ENCODE measurements at places on chromosomes 5 and 9. TPM values are rescaled to one million over a fixed set of nuclear protein-coding genes. Genes with fewer than 3 reads are reported as not detected.

LECT2 gene
- total RNA-seq: not detected

LCN12 gene
- total RNA-seq: not detected

TENT4A gene
- total RNA-seq: 26.8 TPM

KCNN2 gene
- 22.3 TPM for total RNA-seq

IL9 gene
- not detected for total RNA-seq

STKLD1 gene
- total RNA-seq: 0.32 TPM

DRD1 gene
- 4.2 TPM for total RNA-seq

CCDC187 gene
- 0.58 TPM for total RNA-seq

SLF1 gene
- 27.3 TPM for total RNA-seq

UTP15 gene
- 24.7 TPM for total RNA-seq

LCN15 gene
- total RNA-seq: not detected

IFNA21 gene
- not detected for total RNA-seq

SH3TC2 gene
- 15.1 TPM for total RNA-seq

FGD3 gene
- 7.4 TPM for total RNA-seq

AQP7 gene
- 1.9 TPM for total RNA-seq

PDZD2 gene
- total RNA-seq: 8.1 TPM

F2RL2 gene
- total RNA-seq: 2.1 TPM

ALG2 gene
- total RNA-seq: 36.5 TPM

ZNF474 gene
- total RNA-seq: 0.21 TPM

NCBP1 gene
- total RNA-seq: 47.2 TPM

PRKAA1 gene
- total RNA-seq: 151 TPM

PLAC8L1 gene
- total RNA-seq: not detected

HRH2 gene
- 1.4 TPM for total RNA-seq

SLC45A2 gene
- total RNA-seq: not detected

SLC6A3 gene
- total RNA-seq: not detected

OR1Q1 gene
- total RNA-seq: not detected

SPATA6L gene
- 5.4 TPM for total RNA-seq

EHMT1 gene
- total RNA-seq: 48.6 TPM

TMEM252 gene
- total RNA-seq: not detected

TUSC1 gene
- 9.0 TPM for total RNA-seq

LHFPL2 gene
- total RNA-seq: 146 TPM

ZBED3 gene
- 4.7 TPM for total RNA-seq

GLT6D1 gene
- not detected for total RNA-seq

SEMA6A gene
- total RNA-seq: 54.0 TPM

IRF1 gene
- 16.4 TPM for total RNA-seq

PRELID1 gene
- 40.8 TPM for total RNA-seq

HRCT1 gene
- total RNA-seq: 0.42 TPM

TAF11L10 gene
- total RNA-seq: not detected

PCYOX1L gene
- total RNA-seq: 8.1 TPM

BTF3 gene
- total RNA-seq: 324 TPM

NDST1 gene
- 27.1 TPM for total RNA-seq

IRX1 gene
- total RNA-seq: 0.85 TPM

SLC25A2 gene
- total RNA-seq: 0.69 TPM

GGTA1 gene
- total RNA-seq: 10.2 TPM

GMCL2 gene
- total RNA-seq: 0.16 TPM

COX7C gene
- 339 TPM for total RNA-seq

MSMP gene
- 0.53 TPM for total RNA-seq

ARID3C gene
- not detected for total RNA-seq

TMEM38B gene
- 15.0 TPM for total RNA-seq

SLC6A19 gene
- total RNA-seq: not detected

CATSPER3 gene
- total RNA-seq: not detected

CPLANE1 gene
- 89.6 TPM for total RNA-seq

SLC12A2 gene
- 63.9 TPM for total RNA-seq

ASTN2 gene
- total RNA-seq: 10.2 TPM

Measured in urinary bladder (tissue), 4 donors.